ENCODE measurements at places on chromosomes 4 and X. TPM values are rescaled to one million over a fixed set of nuclear protein-coding genes. Genes with fewer than 3 reads are reported as not detected.

The OPRPN gene
- not detected for total RNA-seq

GRCh38 chr4:152680988-152681603 lies 1.3 kb upstream of the TMEM154 start:
- no peak for DNase-seq

DNA sequence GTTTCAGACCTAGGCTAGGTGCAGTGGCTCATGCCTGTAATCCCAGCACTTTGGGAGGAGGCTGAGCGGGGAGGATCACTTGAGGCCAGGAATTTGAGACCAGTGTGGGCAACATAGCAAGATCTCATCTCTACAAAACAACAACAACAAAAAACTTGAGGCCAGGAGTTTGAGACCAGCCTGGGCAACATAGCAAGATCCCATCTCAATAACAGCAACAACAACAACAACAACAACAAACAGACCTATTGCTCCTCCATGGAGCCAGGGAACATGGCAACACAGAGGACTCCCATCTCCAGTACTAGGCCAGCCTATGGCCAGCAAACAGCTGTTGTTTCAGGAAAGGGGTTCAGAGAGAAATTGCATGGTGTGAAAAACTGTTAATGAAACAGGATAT lies 43.4 kb downstream of the SLC16A2 start:
- no peak for DNase-seq

The ODAM gene
- total RNA-seq, result not detected

- no peak for DNase-seq
Measured at GRCh38 chrX:28135378-28136047, 154.3 kb upstream of the DCAF8L1 start.

- DNase-seq, result no peak
Measured at GRCh38 chr4:177267911-177268310, 41.8 kb upstream of the NEIL3 start.

The TBX22 gene
- not detected for total RNA-seq

Data from omental fat pad (tissue), 4 donors.